ENCODE measurements at places on chromosomes 1 and 21.
A peak's percentile ranks its signal among the peaks of the same experiment; 100 is the strongest.

DNA sequence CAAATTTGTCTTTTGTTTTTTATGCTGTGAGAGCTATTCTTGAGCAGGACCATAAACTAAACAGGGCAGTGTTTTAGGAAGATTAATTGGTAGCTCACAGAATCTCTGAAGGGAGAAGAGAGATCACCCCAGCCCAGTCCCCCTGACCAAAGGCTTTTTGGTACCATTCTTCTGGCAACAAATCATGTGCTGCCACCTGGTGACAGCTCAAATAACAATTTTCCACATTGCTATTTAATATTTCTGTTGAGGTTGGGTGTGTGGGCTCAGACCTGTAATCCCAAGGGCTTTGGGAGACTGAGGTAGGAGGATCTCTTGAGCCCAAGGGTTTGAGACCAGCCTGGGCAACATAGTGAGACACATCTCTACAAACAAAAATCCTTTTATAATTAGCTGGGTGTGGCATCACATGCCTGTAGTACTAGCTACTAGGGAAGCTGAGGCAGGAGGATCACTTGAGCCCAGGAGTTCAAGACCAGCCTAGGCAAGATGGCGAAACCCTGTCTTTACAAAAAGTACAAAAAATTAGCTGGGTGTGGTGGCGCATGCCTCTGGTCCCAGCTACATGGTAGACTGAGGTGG, 2.2 kb upstream of the TESK2 start:
- DNase-seq: no peak

DNA sequence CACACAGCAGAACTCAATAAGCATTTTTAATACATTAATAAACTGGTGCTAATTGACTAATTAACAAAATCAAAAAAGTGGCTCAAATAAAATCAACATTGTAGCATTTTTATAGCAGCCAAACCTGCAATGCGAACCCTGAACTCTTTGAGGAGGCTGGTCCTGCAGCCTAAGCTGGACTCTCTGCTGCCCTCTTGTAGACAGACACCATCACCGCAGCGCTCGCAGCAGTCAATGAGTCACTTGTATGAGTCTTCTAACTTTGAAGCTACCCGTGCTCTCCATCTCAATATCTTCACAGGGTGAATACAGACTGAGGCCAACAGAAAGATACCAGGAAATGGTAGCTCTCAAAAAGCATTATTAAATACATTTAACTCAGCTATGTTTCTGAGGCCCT, 9.7 kb upstream of the KRTAP7-1 start:
- DNase-seq: no peak

DNA sequence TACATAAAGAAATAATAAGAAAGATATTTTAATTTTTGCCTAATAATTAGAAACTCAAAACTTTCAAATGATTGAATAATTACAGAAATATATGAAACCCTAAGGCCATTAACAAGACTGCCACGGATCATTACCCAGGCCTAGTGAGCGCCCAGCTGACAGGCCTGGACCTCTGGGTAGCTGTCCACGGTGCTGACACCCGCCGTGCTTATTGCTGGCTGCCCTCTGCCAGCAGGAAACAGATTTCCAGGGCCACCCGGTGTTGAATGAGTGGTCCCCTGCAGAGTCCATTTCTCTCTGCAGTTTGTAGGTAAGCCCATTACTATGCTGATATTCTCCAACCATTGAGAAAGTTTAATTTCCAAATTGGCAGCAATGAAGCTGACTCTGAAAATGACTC, 254.4 kb upstream of the GJB5 start:
- DNase-seq: no peak

- no peak for DNase-seq
These were observed 6.2 kb downstream of the PROX1 start for GRCh38 chr1:213993929-213994328.

DNA sequence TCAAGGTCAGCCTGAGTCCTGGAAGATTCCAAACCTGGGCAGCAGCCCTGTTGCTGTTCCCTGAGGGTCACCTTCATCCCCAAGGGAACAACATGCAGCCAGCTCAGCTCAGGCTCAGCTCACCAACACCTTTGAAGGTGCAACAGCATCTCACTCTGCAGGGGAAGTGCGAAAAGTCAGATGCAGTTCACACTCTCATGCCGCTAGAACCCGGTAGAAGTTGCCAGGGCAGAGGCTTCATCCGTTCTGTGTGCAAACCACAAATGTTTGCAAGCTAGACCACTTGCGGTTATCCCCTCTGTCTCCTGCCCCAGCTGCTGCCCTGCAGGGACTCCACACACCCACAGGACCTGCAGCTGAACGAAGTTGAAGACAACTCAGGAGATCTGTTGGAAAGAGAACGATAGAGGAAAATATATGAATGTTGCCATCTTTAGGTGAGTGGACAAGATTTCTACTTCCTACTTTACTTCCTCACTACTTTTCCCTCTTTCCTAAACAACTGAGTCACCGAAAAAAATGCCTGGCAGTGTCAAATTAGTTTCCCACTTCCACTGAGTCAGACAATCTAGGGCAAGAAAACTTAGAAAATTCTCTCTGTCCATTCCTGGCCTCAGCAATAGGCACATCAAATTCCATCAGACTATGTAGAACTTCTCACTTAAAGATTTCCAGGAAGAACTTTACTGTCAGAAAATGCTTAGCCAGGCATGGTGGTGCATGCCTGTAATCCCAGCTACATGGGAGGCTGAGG, 1.8 kb upstream of the FCRL6 start:
- peak; percentile 28 for DNase-seq

- DNase-seq: no peak
These were observed 534.3 kb upstream of the OLFM3 start for GRCh38 chr1:102531036-102531435.

DNA sequence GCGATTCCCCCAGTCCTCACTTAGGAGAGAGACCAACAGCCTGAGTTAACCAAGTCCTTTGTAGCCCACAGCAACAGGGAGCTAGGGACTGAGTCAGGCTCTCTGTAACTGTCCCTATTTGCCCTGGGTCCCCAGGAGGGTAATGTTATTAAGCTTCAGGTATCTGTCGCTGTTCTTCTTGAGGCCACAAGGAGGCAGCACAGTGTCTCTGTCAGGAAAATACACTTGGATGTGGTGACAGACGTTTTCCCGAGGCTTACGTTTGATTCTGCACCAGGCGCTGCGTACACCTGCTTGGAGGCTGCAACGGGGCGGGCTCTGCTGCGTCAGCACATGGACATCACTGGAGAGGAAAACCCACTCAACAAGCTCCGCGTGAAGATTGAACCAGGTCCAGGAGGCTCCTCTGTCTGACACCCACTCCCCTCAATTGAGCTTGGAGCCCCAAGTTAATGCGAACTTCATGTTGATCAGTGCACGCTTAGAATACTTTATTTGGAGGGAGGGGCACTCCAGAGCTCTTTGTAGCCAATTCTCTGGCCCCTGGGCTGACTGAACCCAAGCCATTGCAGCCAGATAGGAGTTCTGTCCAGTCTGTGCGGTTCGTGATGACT, 10.7 kb upstream of the ELF3 start:
- no peak for DNase-seq

- no peak for DNase-seq
These were observed 99.0 kb upstream of the SOD1 start for GRCh38 chr21:31560479-31560878.

GRCh38 chr1:198455966-198456365, 84.5 kb downstream of the ATP6V1G3 start:
- no peak for DNase-seq

- DNase-seq: no peak
These were observed 18.5 kb upstream of the ACTL8 start for GRCh38 chr1:17736625-17737024.

GRCh38 chr1:25657121-25657882, 40.7 kb downstream of the MAN1C1 start:
- no peak for DNase-seq

All from stimulated activated CD8-positive, alpha-beta memory T cell treated with anti-CD3 and anti-CD28 coated beads, Interleukin-7, amount 100 ng/mL, for 1 hour (primary cell).